Activated CD8-positive, alpha-beta memory T cell treated with anti-CD3 and anti-CD28 coated beads, Interleukin-2, amount 10 ng/mL, durations not matched to agents 7 days and 5 days (primary cell): ENCODE measurements at places on chromosomes 1 and 21. TPM values are rescaled to one million over a fixed set of nuclear protein-coding genes. Genes with fewer than 3 reads are reported as not detected.

PCP4L1 gene
- not detected for total RNA-seq

- peaks cover 10% of the 10 kb centered on the region for H3K4me1 ChIP-seq
- no peak overlapping the region for H3K27ac ChIP-seq
- no peak overlapping the region for H3K4me3 ChIP-seq
- DNase-seq = no peak
- peaks cover 35% of the 10 kb centered on the region for H3K27me3 ChIP-seq
Observed at GRCh38 chr1:200296091-200296661, 113.7 kb downstream of the ZNF281 start.

GRCh38 chr21:45994086-45994661 is 12.6 kb downstream of the COL6A1 start:
- no peak for DNase-seq
- H3K4me1 ChIP-seq = no peaks in the 10 kb centered on the region
- H3K27ac ChIP-seq = no peak overlapping the region
- H3K27me3 ChIP-seq = no peaks in the 10 kb centered on the region
- no peak overlapping the region for H3K4me3 ChIP-seq

- H3K4me1 ChIP-seq = no peaks in the 10 kb centered on the region
- H3K36me3 ChIP-seq = no peaks in the 10 kb centered on the region
- no peak for DNase-seq
- H3K4me3 ChIP-seq = no peak overlapping the region
- H3K27ac ChIP-seq = no peak overlapping the region
Observed at GRCh38 chr1:66478116-66478515, 55.8 kb upstream of the SGIP1 start.

PODN gene
- total RNA-seq = not detected

GRCh38 chr1:43039228-43040055 is 80.8 kb upstream of the SLC2A1 start:
- no peaks in the 10 kb centered on the region for H3K27me3 ChIP-seq
- no peak overlapping the region for H3K27ac ChIP-seq
- H3K4me3 ChIP-seq = no peak overlapping the region
- no peak for DNase-seq
- H3K4me1 ChIP-seq = peaks cover 19% of the 10 kb centered on the region
- H3K36me3 ChIP-seq = no peaks in the 10 kb centered on the region

TNFSF4 gene
- total RNA-seq = 17.5 TPM

PADI1 gene
- total RNA-seq = not detected

DNA sequence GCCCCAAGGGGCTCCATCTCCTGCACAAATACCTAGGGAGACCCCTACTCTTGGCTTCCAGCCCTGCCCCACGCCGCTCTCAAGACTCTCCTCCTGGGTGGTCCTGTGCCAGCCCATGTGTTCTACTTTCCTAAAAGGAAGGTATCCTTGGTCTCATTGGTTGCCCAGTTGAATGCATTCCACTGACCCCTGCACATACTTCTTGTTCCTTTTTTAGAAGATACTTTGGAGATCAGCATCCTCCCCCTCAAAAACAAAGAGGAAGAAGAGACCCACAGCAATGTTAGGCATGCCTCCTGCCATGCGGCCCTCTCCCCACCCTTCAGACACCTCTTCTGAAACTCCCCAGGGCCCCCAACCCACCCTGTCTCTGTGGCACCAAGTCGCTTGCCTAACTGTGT is 4.1 kb downstream of the SLAMF9 start:
- peaks cover 4% of the 10 kb centered on the region for H3K4me1 ChIP-seq
- H3K4me3 ChIP-seq = no peak overlapping the region
- no peak overlapping the region for H3K27ac ChIP-seq
- H3K27me3 ChIP-seq = peaks cover 65% of the 10 kb centered on the region
- no peak for DNase-seq

APOBEC4 gene
- total RNA-seq = not detected

DNA sequence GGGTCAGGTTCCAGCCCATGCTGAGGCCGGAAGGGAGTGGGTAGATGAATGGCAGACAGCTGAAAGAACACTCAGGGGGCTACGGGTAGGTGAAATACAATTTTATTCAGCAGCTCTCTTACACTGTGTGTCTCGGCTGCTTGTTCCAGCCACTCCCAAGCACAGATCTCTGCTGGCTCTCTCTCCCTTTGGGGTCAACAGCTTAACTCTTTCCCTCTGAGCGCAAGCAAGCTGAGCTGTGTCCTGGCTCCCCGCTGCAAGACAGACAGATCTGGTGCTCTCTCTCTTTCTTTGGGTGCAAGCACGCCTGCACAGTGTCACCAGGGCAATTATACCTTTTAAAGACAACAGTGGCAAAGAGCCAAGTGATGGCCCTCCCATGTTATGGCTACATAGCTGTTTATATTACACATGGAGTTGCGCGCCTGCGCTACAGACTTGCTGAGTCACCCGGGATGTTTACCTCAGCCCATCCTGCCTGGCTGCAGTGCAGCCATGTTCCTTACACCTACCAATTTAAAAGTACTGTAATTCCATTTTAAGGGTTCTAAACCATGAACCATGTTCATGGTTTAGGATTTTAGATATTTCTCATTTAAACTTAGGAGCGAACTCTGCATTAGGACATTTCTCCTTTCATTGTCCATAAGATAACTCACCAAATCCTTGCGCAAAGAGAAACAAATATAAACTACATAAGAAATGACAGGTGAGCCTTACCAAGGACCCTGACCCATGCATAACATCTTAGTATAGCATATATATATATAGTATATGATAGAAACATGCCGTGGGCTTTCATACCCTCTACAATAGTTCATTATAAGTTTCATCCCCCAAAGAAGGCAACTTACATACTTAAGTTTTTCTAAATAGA is 396.5 kb downstream of the SMYD3 start:
- no peak for DNase-seq
- no peaks in the 10 kb centered on the region for H3K36me3 ChIP-seq
- H3K4me1 ChIP-seq = peaks cover 4% of the 10 kb centered on the region
- H3K27ac ChIP-seq = no peak overlapping the region
- H3K4me3 ChIP-seq = no peak overlapping the region
- no peaks in the 10 kb centered on the region for H3K27me3 ChIP-seq

DNA sequence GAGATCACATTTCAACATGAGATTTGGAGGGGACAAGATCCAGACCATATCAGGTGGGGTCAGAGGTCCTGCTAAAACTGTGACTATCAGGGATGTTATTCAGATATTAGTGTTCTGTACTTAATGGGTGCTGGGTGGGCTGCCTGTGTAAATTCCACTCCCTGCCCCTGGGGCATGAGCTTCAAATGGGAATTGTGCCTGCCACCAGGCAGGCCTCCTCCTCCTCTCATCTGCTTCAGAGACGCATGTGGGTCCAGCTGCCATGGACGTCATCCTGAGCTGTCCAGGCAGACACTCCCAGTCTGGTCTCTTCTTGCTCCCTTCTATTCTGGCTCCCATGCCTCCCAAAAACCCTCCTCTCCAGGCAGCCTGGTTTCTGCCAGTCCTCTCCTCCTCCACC is 10.4 kb downstream of the QSOX1 start:
- H3K4me1 ChIP-seq = peaks cover 1% of the 10 kb centered on the region
- DNase-seq = no peak
- H3K27ac ChIP-seq = no peak overlapping the region
- no peaks in the 10 kb centered on the region for H3K27me3 ChIP-seq
- H3K36me3 ChIP-seq = no peaks in the 10 kb centered on the region

- DNase-seq = no peak
- H3K4me3 ChIP-seq = no peak overlapping the region
- H3K4me1 ChIP-seq = no peaks in the 10 kb centered on the region
- H3K27me3 ChIP-seq = peaks cover 16% of the 10 kb centered on the region
Observed at GRCh38 chr1:245648749-245649522, 494.2 kb downstream of the KIF26B start.
